ENCODE measurements at places on chromosomes 13 and 19.
A peak's percentile ranks its signal among the peaks of the same experiment; 100 is the strongest.

DNA sequence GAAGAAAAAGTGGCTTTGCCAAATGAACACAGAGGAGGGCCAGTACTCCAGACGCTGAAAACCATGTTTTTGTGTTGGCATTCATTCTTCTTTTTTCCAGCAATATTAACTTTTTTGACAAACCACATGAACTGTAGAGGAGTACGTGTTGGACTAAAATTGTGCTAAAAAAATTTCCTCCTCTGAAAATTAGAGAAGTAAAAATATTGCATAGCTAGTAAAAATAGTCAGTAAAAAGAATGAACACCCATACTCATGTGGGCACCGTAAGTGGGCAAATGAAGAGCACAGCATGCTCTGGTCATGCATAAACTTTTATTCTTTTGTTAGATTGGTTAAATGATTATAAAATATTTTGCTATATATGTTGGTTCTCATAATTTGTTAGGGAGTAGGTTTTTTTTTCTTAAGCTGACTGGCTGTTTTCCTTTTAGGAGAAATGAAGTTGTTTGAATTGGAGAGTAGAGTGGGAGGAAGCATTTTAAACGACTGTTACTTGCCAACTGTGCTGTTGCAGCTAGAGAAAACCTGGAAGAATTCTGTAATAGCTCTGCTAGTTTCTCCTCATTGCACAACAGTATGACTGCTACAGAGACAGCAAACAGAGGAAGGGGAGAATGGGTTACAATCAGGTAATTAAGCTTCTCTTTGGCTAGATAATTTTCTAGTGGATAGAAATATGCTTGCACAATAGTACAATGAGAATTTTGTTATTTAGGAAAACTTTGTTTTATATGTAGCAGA is 222.4 kb downstream of the KCTD12 start:
- DNase-seq, result peak; percentile 12

GRCh38 chr13:110910013-110910890 is 4.6 kb downstream of the ANKRD10 start:
- DNase-seq, result no peak

GRCh38 chr13:77417897-77418296 is 91.0 kb upstream of the MYCBP2 start:
- no peak for DNase-seq

DNA sequence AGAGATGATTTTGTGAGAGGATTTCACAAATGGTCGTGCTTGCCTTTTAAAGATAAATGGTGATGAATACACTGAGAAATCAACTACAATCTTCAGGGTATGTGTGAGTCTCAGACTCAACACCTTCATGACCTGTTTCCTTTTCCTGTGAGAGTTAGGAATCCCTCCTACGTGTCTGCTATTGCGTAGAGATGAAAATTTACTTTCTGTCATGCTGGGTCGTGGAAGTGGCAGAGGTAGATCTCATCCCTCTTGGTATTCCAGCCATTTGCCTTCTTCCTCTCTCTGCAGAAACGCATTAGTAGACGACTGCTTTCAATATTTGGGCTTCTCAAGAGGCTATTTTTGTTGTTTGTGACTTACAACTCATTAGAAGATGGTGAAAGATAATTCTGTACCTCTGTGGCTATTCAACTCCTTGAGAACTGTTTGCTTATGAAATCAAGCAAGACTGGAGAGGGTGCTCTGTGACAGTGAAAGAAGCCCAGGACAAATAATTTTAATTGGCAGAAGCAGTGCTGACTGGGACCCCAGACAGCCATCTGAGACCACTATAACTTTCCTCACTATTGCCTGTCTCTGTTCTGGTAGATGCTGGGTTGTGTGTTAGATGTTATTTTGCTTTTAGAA is 233.1 kb downstream of the LACC1 start:
- no peak for DNase-seq

DNA sequence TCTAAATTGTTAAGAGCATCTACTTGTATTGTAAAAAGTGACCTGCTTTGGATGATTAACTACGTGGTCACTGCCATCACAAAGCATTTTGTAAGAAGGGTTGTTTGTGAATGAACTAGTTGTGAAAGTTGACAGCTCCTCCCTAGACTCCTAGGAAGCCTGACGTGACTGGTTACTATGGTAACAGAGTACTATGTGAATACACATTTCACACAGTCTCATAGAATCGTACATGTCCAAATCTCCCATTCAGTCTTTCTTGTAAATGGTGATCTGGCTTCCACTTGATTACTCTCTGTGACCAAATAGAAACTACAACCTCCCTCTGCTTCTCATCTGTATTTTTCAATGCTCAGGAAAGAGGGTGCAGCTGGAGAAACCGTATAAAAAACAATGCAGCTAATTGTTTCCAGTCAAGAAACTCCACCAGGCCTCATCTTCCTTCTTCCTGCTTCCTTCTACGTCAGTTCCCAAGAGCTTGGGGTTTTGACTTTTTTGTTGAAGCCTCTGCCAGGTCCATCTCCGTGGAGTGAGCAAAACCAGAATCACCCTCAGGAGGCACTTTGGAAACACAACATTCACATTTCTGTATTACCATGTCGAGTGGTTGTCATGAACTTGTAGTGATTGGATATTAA is 83.4 kb downstream of the GPC6 start:
- peak; percentile 70 for DNase-seq

Data from NCI-H226 (cell line).